ENCODE measurements at places on chromosomes 2 and 18.

DNA sequence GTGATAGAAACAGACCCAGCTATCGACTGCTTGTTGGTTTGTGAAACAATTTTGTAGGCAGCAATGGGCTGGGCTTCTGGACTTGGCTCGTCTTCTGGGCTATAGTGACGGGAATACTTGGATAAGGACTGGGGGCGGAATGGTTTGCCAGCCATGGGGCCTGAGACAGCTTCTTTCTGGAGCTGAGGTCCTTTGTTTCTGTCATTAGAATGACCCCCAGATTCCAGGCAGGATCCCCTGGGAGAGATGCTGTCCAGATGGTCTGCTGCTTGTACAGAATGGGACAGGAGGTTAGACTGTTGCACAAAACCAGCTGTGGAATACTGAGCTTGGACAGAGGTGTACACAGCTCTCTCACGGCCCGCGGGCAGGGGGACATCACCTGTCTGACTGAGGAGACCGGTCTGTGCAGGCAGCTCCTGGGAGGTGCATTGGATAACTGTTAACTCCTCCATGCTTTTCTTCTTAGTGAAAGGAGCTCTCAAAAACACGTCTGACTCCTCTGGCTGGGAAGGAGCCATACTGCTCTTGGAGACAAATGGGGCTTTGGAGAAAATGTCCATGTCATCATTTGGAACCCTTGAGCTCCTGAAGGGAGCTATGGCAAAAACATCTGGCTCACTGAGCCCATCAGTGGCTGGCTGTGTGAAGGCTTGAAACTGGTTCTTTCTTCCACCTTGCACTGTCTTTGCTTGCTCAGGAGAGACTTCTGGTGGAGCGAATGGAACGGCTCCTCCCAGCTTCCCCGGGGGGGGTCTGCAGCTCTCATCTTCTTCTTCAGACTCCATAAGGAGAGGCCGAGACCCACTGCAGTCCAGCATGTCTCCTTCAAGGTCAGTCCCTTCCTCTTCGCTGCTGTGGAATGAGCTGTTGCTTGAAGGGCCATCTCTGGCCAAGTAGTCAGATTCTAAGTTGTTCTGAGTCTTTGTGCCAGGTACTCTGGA lies 28.6 kb upstream of the NFU1 start:
- DNase-seq = no peak

DNA sequence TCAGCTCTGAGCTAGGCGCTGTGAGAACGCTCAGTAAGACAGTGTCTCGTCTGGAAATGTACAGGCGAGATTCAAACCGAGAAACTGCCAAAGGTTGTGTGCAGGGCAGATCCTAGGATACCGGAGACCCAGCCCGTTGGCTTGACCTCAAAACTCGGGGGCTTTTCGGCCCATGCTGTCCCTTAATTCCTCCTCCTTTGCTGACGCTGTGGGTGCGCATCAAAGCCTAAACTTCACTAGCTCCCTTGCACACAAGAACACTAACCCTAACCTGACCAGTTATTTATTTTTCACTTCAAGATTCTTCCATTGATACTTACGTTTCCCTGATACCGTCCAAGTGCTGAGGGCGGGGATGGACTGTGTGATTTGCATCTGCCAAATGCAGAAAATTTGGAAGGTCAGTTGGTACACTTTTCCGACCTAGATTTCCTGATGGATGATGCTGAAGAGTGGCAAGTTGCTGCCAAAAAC lies 1.0 kb upstream of the AAK1 start:
- no peak for DNase-seq

DNA sequence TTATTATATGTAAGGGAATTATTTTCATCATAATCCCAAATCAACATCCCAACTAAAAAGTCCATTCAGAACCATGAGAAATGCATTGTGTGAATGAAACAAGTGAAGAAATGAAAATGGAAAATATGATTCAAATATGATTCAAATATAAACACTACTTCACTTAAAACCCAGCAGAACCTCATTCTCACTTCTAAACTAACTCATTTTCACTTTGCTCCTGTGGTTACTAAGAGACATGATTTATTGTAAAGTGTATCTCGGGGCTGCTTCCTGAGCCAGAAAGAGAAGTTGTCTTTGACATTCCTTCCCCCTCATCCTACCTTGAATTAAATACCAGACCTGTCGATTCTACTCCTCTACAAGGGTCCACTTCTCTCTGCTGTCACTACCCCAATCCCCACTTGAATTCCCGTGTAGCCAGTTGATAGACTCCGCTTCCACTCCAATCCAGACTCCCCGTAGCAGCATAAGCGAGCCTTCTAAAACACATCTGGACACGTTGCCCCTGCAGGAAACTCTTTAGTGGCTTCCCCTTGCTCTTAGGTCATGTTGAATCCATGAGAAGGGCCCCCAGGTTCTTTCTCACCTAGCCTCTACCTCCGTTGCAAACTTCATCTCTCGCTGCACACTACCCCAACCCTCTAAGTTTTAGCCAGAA lies 697.0 kb upstream of the ID2 start:
- DNase-seq = no peak

- no peak for DNase-seq
Observed at GRCh38 chr2:32991091-32991845, 44.5 kb downstream of the LTBP1 start.

DNA sequence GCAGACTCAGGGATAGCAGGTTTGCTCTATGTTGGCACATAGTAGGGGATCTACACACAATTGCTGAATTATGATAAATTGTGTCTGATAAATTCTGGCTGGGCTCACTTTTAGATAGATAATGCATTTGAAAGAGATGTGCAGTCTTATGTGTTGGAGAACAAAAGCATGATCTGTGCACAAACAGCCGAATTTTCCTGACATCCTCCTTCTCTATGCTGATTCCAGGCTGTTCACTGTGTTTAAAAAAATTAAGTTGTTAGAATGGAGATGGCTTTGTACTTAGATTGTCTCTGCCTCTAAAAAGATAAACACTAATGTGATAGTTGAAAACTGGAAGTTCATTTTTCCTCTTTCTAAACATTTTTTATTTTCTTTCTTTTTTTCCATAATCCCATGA lies 2.1 kb downstream of the CERS6 start:
- no peak for DNase-seq

Measured in stimulated activated CD8-positive, alpha-beta memory T cell treated with anti-CD3 and anti-CD28 coated beads, Interleukin-2, amount 100 ng/mL, for 1 hour (primary cell).